Fibroblast of lung (primary cell): ENCODE measurements at places on chromosomes 7 and 10. TPM values are rescaled to one million over a fixed set of nuclear protein-coding genes. Genes with fewer than 3 reads are reported as not detected.

Gene UNCX
- not detected in 2 replicates for polyA plus RNA-seq

Gene TEX47
- not detected in 2 replicates for polyA plus RNA-seq

Gene GNG11
- polyA plus RNA-seq = 23.1 and 46.1 TPM in 2 replicates

Gene FAM24B
- polyA plus RNA-seq = 3.9 and 4.9 TPM in 2 replicates

Gene LLCFC1
- polyA plus RNA-seq = not detected in 2 replicates

Gene SNX10
- polyA plus RNA-seq = 0.06 and 0.41 TPM in 2 replicates

Gene HACD1
- polyA plus RNA-seq = 29.6 and 53.4 TPM in 2 replicates

Gene POM121
- 6.3 and 10.0 TPM in 2 replicates for polyA plus RNA-seq

Gene GDF2
- not detected in 2 replicates for polyA plus RNA-seq

Gene CCDC201
- not detected in 2 replicates for polyA plus RNA-seq
